ENCODE measurements at places on chromosomes 13 and 19. TPM values are rescaled to one million over a fixed set of nuclear protein-coding genes. Genes with fewer than 3 reads are reported as not detected.

DNA sequence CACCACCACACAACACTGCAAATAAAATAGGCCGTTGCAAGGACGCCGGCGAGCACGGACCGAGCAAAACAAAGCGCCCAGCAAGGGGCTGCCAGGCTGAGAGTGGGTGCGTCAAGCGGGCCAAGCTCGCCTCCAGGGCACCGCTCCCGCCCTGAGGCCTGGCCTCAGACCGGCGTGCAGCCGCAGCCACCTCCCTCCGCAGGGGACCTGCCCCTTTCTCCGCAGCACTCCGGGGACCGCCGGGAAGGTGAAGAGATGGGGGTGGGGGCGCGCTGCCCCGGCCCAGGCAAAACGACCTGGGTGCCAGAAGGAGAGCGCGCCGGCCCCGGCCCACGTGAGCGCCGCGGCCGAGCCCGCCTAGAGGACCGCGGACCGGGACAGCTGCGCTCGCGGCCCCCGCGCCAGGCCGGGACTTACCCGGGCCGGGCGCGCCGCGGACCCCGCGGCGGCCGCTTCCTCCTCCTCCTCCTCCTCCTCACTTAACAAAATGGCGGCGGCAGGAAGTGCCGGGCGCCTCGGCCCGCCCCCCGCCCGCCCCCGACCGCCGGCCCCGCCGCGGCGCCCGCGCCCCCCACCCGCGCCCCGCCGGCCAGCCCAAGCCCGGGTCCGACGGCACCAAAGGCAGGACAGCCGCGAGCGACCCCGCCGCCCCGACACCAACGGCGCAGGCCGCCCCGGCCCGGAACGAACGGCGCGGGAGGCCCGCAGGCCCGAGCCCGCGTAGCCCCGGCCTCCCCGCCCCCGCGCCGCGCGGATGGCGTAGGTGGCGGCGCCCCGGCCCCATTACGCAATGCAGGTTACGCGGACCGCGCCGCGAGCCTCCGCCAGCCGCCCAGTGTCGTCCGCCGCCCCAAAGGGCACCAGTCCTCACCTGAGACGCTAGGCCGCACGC lies 674 bp downstream of the BRD4 start:
- DNase-seq = peak; percentile 64

GRCh38 chr13:29707876-29708543 lies 112.5 kb upstream of the SLC7A1 start:
- peak; percentile 19 for DNase-seq

GRCh38 chr13:20190481-20191310 lies 2.0 kb downstream of the GJB2 start:
- no peak for DNase-seq

The OSCAR gene
- 0.98 TPM for total RNA-seq

DNA sequence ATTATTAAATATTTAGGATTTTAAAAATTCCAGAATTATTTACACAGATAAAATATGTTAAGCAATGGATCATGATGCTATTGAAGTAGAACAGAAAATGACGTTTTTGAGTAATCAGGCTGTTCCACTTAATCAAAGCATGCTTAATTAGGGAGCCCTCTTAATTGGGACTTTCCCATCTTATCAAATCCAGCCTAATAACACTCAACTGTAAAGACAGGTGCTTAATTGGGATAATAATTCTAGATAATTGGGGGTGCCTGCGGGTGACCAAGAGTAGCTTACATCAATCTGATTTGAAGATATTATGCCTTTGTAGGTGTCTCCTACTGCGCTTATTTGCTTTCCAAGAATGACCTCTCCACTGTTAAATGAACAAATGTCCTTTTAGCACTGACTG lies 742.2 kb upstream of the SLITRK6 start:
- no peak for DNase-seq

DNA sequence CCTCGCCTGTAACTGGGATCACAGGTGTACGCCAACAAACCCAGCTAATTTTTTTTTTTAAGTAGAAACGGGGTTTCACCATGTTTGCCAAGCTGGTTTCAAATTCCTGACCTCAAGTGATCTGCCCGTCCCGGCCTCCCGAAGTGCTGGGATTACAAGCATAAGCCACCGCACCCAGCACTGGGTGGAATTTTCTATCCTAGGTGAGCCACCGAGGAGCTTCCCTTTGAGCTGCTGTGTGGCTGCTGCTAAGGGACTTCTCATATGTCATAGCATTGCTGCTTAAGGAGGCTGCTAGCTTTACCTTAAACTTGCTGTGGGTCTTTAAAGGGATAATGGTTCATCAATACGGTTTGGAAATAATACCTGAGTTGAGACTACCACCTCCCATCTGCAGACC lies 2.9 kb upstream of the AMER2 start:
- DNase-seq = no peak

GRCh38 chr13:49997955-49998354 lies 1.1 kb downstream of the TRIM13 start:
- no peak for DNase-seq
